HepG2 (cell line): ENCODE measurements at places on chromosomes 12 and 14. TPM values are rescaled to one million over a fixed set of nuclear protein-coding genes. Genes with fewer than 3 reads are reported as not detected.

DNA sequence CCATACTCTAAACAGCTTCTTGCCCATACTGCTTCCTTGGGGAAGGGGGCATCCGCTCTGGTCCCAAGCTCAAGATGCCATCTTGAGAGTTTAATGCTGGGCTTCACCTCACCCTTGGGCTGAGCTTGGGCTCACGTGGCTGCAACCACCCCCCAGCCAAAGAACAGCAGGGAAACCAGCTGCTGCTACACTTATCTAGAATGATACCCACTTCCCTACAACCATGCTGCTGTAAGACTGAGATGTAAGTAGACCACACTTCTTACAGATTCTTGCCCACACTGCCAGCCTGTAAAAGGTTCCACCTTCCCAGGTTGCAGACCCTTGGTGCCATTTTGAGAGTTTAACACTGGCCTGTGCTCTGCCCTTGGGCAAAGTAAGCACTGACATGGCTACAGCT, 9.7 kb downstream of the CTSG start:
- no peak for DNase-seq

Gene POMT2
- 7.9 and 15.9 TPM in 2 replicates for total RNA-seq

Gene MYH6
- not detected in 2 replicates for total RNA-seq

Gene LHX5
- not detected in 2 replicates for total RNA-seq

DNA sequence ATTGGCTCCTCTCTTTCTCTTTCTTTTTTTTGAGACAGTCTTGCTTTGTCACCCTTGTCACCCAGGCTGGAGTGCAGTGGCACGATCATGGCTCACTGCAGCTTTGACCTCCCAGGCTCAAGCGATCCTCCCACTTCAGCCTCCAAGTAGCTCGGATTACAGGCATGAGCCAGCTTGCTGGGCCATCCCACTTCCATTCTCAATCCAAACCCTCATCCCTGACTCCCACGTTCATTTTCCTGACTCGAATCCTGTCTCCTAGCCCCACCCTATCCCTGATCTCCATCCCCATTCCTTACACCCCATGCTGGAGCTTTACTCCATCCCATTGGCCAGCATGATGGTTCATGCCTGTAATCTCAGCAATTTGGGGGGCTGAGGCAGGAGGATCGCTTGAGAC, 7.8 kb downstream of the SPRYD4 start:
- no peak for DNase-seq

DNA sequence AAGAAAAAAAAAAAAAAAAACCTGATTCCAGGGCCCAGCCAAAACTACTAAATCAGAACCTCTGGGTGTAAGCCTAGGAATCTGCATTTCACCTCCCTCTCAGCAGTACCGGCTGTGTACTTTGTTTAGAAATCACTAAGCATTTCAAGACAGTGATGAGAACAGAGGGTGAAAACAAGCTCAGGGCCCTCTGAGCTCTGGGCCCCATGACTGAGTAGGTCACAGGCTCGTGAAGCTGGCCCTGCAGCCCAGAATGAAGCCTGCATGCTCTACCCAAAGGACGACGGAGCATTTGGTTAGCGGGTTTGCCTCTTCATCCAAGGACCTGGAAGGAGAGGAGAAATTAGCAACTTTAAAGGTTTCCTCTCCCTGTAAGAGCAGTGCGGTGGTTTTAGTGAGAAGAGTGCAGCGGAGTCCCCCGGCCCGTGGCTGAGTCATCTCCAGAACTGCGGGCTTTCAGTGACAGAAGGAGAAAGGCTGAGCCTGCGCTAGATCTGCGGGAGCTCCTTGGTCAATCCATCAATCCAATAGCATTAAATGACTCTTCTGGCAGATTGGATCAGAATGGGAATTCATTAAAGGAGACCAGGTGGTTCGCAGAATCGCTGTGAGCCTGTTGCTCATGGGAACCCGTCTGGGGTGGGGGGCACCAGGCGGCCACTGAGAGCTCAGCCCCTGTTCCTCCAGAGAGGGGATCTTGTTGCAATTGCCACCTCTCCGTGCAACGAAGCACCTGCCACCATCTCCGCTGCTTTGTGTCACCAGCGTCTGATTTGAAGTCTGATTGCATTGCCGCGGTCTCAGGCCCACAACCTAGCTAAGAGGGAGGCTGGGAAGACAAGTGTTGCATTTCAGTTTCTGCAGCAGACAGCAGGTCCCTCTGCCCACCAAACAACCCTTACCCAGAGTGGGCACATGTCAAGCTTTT, 7.3 kb downstream of the IL31 start:
- no peak for DNase-seq
